ENCODE measurements at places on chromosomes 5 and 9.

DNA sequence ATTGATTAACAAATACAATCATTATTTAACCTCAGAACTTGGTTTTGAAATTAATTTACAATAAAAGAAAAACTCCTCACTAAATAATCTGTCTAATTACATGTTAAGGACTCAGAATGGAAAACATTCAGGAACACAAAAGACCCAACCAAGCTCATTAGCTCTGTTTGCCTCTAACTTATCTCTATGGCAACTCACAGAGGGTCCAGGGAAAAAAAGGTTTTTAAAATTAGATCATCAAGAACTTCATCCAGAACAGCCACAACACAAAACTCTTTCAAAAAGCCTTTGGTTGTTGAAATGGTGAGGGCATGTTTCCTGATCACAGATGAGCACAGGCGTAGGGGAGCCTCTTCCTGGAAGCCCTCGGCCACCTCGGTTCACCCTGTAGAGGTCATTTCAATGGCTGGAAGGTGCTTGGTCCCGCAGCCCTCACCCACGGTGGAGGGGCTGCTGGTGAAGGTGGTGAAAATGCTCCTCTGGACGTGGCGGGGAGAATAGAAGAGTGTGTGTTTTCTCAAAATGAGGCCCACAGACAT is 17.2 kb upstream of the TCF7 start:
- DNase-seq, result no peak

- DNase-seq, result no peak
Observed at GRCh38 chr9:76996700-76997099, 22.8 kb upstream of the FOXB2 start.

DNA sequence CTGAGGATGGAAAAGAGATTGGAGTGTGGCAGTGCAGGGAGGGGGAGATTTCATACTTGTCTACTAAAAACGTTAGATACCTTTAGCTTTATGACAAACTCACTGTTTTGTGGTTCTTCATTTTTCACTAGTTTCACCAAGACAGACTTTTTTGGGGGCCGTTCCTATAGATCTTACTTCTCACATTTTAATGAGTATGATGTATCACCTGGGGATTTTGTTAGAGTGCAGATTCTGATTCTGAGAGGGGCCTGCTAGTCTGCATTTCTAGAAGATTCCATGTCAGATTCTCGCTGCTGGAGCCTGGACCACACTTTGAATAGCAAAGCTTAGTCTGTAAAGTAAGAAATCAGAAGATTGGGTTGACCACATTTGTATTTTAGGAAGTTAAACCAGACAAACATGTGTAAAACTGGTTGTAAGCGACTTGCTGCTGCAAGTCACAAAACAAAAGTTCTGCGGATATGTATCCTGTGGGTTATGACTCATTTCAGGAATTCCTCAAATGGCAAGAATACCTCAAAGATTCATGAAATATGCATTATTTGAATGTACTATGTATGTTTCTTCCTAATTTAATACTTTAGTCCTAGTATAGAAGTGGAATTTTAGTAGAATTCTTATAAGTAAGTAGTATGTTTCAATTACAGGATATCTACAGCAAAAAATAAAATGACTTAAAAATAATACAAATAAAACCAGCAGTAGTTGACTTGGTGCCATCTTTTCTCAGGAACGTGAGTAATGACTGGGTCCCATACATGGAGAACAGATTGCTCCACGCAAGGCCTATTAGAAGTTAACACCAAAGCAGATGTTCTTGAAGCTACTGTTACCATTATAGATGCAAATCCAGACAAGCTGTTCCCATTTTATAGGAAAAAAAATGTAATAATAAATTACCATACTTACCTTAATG is 27.8 kb downstream of the NFIL3 start:
- no peak for DNase-seq

GRCh38 chr5:53482717-53483638 is 2.5 kb downstream of the FST start:
- no peak for DNase-seq

DNA sequence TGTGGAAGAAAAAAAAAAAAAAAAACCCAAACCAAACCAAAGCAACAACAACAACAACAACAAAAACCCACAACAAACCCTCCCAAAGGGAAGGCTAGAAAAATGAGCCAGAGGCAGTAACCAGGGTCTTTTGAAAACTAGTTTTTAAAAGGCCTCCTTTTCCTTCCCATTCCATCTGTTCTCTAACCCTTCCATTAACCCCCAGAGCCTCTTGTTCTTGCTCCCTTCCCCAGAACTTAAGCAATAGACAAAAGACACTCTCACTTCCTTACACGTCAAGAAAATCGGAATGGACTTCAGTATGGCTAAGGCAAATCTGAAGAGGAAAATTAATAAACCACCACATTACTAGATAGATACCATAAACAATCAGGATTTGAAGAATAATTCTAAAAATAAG is 292.8 kb downstream of the ARL15 start:
- DNase-seq, result no peak

DNA sequence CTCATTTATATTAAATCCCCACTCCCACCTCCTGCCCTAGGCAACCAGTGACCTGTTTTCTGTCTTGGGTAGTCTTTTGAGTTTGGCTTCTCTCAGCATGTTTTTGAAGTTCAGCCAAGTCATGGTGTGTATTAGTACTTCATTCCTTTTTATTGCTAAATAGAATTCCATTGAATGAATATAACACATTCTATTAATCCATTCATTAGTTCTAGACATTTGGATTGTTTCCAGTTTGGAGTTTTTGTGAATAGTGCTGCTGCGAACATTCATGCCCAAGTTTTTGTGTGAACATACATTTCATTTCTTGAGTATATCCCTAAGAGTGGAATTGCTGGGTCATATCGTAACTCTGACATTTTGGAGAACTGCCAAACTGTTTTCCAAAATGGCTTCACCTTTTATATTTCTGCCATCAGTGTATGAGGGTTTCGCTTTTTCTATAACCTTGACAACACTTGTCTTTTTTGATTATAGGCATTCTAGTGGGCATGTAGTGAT is 2.7 kb downstream of the ZNF346 start:
- DNase-seq, result no peak

DNA sequence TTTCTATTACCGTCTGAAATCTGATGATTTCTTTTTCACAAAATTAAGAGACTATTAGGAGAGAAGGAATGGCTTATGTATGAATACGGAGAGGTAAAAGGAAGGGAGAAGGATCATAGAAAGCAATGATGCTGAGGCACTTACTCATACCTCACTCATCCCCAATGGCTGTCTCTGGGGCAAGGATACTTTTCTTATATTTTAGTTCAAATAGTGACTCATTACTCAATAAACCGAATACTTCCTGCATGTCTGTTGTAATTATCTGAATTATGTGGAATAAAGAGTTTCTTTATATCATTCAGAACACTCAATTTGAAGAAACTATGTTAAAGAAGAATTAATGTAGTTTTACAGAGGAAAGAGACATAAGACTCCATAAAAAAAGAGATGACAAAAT is 284.5 kb upstream of the NUDT12 start:
- no peak for DNase-seq

DNA sequence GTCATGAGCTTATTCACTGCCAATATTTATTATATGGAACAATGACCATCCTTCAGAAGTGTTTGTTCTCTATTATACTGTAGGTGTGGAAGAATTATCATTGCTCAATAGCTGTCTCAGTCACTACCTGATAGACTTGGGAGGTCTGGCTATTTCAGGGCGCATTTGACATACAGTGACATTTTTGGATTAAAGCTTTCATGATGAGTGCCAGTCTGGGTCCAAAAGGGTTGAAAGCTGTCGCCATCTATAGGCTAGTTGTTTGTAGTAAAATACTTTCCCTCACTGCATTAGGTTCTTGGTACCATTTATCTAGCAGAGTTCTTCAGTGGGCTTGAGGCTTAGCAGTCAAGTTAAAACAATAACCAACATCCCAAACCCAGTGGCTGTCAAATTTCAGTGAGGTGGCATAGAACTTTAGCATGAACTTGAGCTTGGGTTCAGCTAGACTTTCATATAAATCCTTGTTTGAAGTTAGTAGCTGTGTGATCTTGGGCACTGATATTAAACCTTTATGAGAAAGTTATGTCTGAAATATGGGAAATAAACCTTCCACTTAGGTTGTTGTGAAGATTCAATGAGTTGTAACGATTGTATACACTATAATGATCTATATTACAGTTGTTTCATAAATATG is 110.5 kb upstream of the CDKN2B start:
- peak; percentile 12 for DNase-seq

- no peak for DNase-seq
Observed at GRCh38 chr5:158521995-158522394, 577.7 kb downstream of the EBF1 start.

GRCh38 chr9:118975736-118976135 is 393.5 kb downstream of the BRINP1 start:
- no peak for DNase-seq

DNA sequence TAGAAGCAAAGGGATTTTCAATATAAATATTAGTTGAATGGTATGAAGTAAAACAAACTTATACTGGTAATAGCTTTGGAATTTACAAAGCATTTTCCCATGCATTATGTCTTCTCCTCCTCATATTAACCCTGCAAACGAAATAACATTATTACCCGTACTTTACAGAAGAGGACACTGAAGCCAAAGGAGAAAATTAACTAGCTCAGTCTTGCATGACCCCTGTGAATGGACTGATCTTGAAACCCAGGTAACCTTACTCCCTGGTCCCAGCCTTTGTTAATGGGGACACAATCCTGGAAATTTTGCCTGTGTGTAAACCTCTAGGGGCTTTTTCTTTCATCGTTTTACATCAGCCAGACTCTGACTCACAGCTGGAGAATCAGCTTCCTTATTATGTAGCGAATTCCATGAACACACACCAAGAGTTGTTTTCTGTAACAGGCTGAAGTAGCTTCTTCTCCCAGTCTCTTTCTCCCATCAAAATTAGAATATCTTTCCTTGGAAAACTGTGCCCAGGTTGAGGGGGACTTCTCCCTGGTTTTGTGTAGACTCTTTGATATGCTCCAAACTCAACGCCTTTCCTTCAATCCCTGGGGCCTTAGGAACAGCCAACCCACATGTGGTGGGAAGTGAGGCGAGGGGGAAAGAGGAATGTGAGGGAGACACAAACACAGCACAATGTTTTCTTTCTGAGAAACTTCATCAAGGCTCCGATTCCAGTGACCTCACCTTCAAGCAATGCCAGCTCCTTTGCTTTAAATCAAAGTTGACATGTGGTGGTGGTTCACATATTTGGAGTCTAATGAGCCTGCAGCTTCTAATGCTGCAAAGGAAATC is 480.9 kb upstream of the PAPPA start:
- DNase-seq, result no peak

- DNase-seq, result no peak
Observed at GRCh38 chr5:144144956-144145751, 25.3 kb downstream of the YIPF5 start.

- no peak for DNase-seq
Observed at GRCh38 chr5:71537687-71538086, 49.5 kb upstream of the MCCC2 start.

- DNase-seq, result no peak
Observed at GRCh38 chr5:93601802-93602155, 18.8 kb downstream of the NR2F1 start.

DNA sequence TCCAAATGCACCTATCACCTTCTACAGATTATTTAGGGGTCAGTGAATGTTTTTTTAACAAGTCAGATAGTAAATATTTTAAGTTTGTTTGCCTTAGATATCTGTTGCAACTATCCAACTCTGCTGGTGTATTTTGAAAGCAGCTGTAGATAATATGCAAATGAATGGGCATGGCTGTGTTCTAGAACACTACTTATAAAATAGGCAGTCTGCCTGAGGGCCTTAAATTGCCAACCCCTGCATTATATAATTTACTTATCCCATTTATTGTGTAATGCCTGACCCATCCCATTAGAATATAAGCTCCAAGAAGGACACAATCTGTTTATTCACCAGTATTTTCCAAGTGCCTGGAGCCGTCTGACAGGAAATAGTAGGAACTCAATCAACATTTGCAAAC is 149.0 kb downstream of the TTC39B start:
- DNase-seq, result no peak

DNA sequence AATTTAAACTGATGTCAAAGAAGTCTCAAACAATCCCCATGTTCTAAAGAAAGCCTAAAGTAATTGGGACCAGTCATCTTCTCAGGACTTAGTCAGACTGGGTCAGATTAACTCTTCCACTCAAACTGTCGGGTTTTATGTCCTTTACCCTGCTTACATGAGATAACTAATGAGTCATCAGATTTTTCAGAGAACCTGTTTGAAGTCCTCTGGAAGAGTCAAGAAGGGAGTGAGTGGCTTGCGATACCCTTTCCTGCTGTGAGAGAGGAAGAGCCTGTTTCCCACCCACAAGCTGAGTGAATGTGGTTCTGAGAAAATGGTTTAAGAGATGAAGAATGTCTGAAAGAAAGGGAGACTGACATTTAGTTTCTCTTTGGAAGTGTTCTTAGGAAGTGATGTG is 1866.7 kb upstream of the C9orf72 start:
- DNase-seq, result no peak

- no peak for DNase-seq
Observed at GRCh38 chr5:10485142-10485795, 43.6 kb downstream of the ROPN1L start.

- DNase-seq, result no peak
Observed at GRCh38 chr5:122182491-122182921, 53.2 kb downstream of the ZNF474 start.

GRCh38 chr9:98191671-98192502 is 550 bp downstream of the CORO2A start:
- peak; percentile 45 for DNase-seq

- no peak for DNase-seq
Observed at GRCh38 chr5:111121926-111122325, 29.8 kb downstream of the WDR36 start.

DNA sequence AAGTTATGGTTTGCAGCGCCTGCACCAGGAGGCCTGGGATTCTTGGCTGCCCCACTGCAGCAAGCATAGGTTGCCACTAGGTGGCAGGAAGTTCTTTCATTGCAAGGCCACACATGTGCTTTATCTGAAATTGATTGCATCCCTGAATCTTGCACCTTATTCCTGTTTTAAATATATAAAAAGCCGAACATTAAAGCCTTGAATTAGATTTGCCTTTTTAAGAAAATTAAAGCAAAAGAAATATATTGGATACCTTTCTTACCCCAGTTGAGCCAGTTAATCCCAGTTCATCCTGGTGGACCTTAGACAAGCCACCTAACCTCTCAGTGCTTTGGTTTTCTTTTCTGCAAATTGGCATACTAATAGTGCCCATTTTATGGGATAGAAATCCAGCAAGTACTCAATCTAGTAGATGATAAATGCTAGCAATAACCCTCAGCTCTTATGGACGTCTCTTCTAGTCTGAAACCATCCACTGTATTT is 6.3 kb upstream of the TRMT10B start:
- peak; percentile 56 for DNase-seq

- peak; percentile 57 for DNase-seq
Observed at GRCh38 chr9:2087500-2088313, 72.6 kb downstream of the SMARCA2 start.

- DNase-seq, result no peak
Observed at GRCh38 chr5:151781201-151781600, 9.4 kb downstream of the G3BP1 start.

GRCh38 chr9:124834591-124834990 is 18.7 kb upstream of the WDR38 start:
- DNase-seq, result no peak

GRCh38 chr5:127353796-127354195 is 63.2 kb downstream of the MEGF10 start:
- DNase-seq, result no peak

GRCh38 chr5:145510769-145511168 is 324.4 kb downstream of the PRELID2 start:
- DNase-seq, result no peak

- DNase-seq, result no peak
Observed at GRCh38 chr5:100108883-100109282, 426.3 kb upstream of the FAM174A start.
